Mesenchymal stem cell (in vitro differentiated cells and primary cell): ENCODE measurements at places on chromosomes 7 and 10.

- DNase-seq: no peak
Measured at GRCh38 chr10:7445474-7446185, 34.8 kb upstream of the SFMBT2 start.

GRCh38 chr10:128043259-128044045 is 82.8 kb downstream of the MKI67 start:
- DNase-seq: no peak

- DNase-seq: no peak
Measured at GRCh38 chr10:63698787-63699150, 177.6 kb downstream of the REEP3 start.

DNA sequence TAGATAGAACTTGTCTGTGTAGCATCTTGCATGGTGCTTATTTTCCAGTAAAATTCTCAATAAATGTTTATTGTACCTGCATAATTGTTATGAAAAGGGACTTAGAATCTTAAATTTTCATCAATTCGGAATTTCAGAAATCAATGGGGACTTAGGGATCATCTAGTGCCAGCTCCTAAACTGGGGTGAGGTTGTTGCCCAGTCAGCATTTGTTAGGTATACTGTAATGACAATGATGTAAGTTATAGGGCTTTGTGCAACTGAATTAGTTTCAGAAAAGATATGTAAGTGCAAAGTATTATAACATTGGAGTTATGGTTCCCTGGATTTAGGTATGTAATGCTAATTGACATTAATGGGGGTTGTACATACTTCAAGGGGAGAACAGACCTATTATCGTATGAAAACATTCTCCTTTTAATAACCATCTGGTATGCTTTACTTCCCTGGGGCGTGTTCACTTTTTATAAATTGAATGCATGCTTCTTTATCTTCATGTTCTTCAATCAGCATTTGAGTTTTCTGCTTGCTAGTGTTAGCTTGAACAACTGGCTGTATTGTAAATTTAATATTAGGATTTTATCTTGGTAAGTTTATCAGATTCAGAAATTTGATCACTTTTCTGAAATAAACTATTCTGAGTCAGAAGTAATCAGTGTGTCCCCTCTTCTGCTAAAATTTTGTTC is 270.3 kb downstream of the BBS9 start:
- no peak for DNase-seq

GRCh38 chr7:140219672-140220524 is 43.1 kb upstream of the KDM7A start:
- DNase-seq: no peak

DNA sequence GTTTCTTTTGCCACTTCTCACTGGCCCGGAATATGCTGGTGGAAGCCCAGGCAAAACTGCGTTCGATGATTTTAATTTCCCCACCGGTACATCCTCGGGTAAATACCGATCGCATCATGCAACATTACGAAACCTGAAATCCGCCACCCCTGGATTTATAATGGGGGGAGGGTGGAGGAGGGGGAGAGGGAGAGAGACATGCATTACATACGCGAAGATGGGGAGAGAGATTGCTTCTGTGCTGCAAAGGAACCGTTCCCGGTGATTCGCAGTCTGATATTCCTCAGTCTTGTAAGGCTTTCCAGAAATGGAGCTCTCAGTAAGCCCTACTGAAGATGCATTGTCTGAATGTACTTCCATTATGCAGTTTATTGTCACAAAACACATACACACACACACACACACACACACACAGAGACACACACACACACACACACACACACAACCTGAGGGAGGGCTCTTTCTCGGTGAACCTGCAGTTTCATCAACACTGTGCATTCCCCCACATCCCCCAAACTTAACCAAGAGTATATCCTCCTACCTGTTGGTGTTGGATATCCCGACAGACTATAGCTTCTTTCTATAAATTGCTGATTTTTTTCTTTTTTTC is 741 bp downstream of the GPR85 start:
- DNase-seq: peak; percentile 5

- DNase-seq: peak; percentile 23
Measured at GRCh38 chr10:15169555-15170401, 1.3 kb upstream of the NMT2 start.

GRCh38 chr10:6912424-6912823 is 332.3 kb upstream of the PRKCQ start:
- DNase-seq: peak; percentile 54

GRCh38 chr7:19754521-19755116 is 18.8 kb downstream of the TMEM196 start:
- peak; percentile 50 for DNase-seq

DNA sequence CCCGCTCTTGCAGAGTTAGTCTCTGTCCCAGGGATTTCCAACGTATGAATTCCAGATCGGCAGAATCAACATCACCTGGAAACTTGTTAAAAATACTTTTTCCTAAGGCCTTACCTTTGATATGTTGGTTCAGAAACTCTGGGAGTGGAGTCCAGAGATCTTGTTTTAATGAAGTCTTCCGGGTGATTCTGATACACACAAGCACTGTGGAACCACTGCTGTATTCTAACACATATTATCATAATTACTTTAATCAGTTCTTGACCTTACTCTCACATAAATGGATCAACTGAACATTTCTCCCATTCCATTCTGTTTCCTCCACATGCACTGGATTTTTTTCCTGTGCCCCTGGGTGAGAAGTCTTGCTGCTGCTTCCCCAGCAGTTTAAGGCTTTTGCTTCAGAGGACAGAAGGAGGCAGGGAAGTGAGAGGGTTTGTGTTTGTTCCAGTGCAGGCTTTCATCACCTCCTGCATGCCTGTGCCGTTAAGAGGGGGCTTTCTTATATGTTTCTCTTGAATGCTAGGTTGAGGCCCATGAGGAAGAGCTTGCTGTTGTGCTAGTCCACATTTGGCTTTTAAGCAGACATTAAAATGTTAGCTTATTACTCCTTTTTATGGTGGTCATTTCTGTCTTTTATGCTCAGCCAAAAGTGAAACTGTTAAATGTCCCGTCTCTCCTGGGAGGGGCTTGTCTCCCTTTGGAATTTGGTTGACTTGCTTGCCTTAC is 32.4 kb downstream of the CCSER2 start:
- peak; percentile 60 for DNase-seq

DNA sequence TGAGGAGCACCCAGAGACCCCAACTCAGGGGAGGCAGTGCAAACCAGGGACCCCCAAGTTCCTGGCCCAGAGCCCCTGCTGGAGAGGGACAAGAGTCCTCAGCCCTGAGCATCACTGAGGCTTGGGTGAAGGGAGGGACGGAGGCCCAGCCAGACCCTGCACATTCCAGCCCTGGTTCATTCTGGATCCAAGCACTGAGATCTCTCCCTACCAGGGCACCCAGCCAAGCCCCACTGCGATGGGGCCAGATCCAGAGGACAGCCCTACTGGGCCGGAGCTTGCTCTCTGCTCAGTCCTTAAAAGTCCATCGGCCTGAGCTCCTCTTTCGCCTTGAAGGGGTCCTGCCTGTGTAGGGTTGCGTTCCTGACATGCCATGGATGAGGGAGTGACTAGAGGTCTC is 40.5 kb upstream of the RABGEF1 start:
- no peak for DNase-seq

DNA sequence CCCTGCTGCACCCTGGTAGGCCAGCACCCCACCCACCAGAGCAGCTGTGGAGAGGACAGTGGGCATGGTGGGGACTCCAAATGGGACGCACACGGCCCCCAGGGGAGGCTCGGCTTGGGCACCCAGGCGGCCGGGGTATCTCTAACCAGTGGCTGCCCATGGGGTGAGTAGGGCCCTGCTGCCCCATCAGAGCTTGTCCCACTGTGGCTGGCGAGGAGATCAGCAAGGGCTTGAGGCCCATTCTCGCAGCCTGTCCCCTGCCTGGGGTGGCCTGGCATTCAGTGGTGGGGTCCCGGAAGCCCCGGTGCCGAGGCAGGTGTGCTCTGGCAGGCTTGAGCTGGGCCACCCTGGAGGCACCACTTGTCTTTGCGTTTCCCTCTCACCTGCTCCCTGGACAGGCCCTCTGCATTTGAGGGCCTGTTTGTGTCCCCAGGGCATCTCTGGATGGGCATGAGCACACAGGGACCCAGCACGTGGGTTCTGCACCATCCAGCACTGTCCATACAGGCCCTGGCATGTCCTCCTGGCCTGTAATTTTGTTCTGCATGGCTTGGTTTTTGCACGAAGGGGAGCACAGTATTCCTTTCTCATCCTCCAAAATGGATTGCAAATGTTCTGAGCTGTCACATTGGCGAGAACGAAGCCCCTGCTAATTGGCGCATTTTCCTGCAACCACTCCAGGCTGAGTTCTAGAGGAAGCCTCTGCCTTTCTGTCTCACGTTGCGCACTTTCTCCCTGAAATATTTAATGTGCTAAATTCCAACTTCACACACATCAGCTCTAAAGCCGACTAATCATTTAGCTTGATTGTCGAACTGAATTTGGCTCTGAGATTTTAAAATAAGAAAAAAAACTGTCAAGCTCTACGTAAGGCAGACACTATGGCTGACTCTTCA is 27.2 kb downstream of the PWWP2B start:
- DNase-seq: no peak

GRCh38 chr10:121791761-121792160 is 136.1 kb downstream of the ATE1 start:
- no peak for DNase-seq

DNA sequence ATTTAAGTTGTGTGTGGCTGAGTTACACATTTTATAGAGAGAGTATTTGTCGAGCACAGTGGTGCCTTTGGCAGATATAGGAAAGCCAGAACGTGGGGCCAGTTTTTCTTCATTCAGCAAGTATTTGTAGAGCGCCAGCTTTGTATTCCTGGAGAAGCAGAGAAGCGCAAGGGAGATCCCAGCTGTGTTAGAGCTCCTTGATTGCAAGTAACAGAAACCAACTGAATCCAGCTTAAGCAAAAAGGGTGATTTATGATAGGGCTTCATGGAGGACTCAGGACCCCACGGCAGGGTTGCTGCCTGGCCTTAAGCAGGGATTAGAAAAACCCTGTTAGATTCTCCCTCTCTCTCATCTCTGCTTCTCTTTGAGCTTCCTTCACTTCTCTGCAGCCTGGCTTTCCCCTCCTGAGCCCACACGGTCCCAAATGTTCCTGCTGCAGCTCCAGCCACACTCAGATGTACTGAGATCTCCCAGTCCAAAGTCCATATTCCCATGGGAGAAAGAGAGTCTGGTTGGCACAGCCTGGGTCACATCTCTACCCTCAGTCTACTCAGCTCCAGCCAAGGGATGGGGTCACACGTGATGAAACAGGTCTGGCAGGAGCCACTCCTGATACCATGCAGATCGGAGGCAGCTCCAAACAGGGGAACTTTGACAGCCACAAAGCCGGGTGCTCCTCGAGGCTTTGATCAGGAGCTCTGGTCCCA is 16.7 kb downstream of the UBTD1 start:
- DNase-seq: no peak

DNA sequence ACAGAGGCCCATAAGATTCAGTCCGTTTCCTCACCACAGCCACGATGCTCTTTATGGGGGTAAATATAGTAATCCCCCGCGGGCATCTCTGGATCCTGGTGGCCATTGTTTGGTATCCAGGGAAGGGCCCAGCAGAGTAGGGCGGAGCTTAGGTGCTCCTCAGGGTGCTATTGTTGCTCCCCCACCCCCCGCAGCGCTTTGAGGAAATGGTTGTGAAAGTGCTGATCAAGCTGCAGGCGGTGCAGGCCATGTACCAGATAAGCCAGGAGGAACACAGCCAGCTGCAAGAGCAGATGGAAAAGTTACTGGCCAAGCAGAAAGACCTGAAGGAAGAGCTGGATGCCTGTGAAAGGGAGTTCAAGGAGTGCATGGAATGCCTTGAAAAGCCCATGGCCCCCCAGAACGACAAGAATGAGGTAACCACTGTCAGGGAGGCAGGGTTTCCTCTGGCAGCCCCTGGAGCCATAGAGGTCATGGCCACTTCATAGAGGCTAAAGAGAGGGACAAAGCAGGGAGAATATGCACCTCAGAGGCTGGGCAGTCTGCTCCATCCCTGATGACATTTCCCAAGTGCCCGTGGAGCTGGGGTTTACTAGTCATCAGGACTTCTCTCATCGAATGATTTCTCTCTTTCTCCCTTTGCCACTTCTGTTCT is 17.6 kb upstream of the FLNC start:
- DNase-seq: no peak
